Cerebellum (tissue), 4 donors: ENCODE measurements at places on chromosomes 7 and 10. TPM values are rescaled to one million over a fixed set of nuclear protein-coding genes. Genes with fewer than 3 reads are reported as not detected.

VIPR2 gene
- total RNA-seq: 7.3 TPM

HDAC9 gene
- total RNA-seq: 62.0 TPM

GIMAP5 gene
- 3.8 TPM for total RNA-seq

CYP3A4 gene
- total RNA-seq: not detected

DKK1 gene
- 2.0 TPM for total RNA-seq

COL26A1 gene
- 16.3 TPM for total RNA-seq

KDM7A gene
- 19.4 TPM for total RNA-seq

PPRC1 gene
- 12.3 TPM for total RNA-seq

RAB18 gene
- 96.7 TPM for total RNA-seq

GIMAP1 gene
- 0.82 TPM for total RNA-seq

TMEM213 gene
- not detected for total RNA-seq

EXOSC1 gene
- total RNA-seq: 30.7 TPM
